ENCODE measurements at places on chromosomes 2 and 18.

- DNase-seq, result no peak
These were observed 12.8 kb upstream of the NEU4 start for GRCh38 chr2:241796209-241796608.

GRCh38 chr2:238010572-238010971, 43.8 kb downstream of the UBE2F start:
- DNase-seq, result no peak

GRCh38 chr18:40019797-40020392, 1935.1 kb upstream of the PIK3C3 start:
- DNase-seq, result no peak

GRCh38 chr2:218323526-218324472, 31.5 kb upstream of the TMBIM1 start:
- DNase-seq, result no peak
